ENCODE measurements at places on chromosomes 2 and 18. TPM values are rescaled to one million over a fixed set of nuclear protein-coding genes. Genes with fewer than 3 reads are reported as not detected.

Gene KIF5C
- 2.8 TPM for total RNA-seq

Gene TGFA
- total RNA-seq: 0.18 TPM

Gene ARHGEF4
- total RNA-seq: 4.7 TPM

Gene PRKRA
- 125 TPM for total RNA-seq

DNA sequence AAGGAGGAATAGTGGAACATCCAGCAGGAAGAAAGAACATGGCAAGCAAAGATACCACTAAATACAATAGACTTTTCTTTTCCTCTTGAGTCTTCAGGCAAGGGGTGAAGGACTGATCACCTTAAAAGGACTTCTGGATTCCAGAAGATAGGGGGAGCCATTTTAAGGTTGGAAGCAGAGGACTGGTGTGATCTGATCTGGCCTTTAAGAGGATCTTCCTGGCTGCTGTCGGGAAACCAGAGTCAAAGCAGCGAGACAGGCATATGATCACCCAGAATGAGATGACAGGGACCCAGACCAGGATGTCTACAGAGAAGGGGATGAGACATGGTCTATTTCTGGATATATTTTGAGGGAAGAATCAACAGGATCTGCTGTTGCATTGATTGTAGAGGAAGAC, 558.0 kb downstream of the STK39 start:
- H3K4me1 ChIP-seq: no peaks in the 10 kb centered on the region
- no peaks in the 10 kb centered on the region for H3K36me3 ChIP-seq
- H3K4me3 ChIP-seq: no peak overlapping the region
- peak; percentile 60 for DNase-seq

DNA sequence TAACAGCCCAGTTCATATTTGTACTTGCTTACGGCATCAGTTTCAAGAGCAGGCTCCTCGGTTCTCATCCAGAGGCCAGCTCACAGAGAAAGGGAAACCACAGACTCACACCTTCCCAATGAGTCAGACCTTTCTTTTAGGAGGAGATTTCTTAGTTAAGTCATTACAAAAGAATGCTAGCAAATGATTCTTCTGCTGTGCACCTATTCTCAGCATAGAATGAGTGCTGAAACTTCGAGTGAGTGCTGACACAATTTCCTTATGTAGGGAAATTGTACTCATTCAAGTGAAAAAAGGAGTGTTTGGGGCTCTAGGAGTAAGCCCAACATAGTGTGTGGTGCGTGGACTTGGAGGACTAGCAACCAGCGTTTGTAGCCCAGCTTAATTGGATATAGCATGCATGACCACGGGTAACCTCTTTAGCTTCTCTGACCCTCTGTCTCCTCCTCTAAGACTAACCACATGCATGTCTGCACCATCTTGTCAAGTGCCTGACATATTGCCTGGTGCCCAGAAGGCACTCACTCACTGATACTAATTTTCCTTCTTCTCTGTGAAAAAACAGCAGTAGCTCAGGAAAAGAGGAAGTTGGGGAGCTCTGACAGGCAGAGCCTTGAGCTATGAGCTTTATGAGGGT, 87.0 kb downstream of the ALPK2 start:
- peak; percentile 56 for DNase-seq
- peaks cover 56% of the 10 kb centered on the region for H3K4me1 ChIP-seq
- H3K27ac ChIP-seq: peak overlapping the region; percentile 77

DNA sequence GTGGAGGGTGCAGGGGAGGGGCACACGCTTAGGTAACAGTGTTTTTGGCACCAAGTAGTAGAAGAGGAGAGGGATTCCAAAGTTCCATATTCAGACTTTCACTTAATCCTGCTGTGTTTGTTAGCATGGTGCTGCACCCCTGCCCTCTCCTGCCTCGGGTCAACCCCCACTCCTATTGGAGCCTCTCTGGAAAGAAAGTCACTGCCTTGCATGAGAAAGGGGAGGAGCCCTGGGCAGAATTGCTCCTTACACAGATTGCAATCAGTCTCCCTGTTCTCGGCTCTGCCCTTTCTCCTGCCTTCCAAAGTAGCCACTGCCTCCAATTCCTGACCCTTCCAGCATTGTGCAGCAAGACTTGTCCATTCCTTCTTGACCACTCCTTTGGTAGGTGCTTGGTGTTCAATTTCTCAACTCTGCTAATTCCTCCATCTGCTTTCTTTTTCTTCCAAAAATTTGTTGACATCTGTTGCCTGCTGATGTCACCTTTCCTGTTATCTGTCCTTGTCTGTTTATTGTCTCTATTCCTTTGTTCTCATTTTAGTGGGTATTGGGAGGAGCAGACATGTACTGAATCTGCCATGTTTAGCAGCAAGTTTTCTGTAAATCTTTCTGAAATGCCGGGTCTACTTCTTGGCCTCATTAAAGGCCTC, 225.4 kb downstream of the LOXHD1 start:
- DNase-seq: no peak
- H3K4me1 ChIP-seq: no peaks in the 10 kb centered on the region
- no peaks in the 10 kb centered on the region for H3K36me3 ChIP-seq
- no peaks in the 10 kb centered on the region for H3K27me3 ChIP-seq
- no peak overlapping the region for H3K4me3 ChIP-seq
- no peak overlapping the region for H3K27ac ChIP-seq

DNA sequence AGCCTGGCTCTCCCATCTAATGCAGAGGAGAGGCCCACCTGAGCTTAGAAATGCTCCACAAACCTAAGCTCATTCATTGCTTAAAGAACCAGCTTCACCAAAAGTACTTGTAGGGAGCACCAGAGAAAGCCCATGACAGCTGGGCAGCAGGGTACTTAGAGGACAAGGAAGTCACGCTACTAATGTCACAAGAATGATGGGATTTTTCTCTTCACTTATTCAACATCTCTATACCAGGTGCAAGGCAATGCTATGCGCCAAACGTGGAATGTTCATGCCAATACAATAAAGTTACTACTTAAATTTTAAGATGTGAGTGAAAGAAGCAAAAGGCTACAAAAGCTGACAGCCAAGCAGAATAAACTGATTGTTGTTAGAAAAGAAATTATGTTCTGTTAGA, 36.0 kb downstream of the LONRF2 start:
- no peaks in the 10 kb centered on the region for H3K4me1 ChIP-seq
- no peak overlapping the region for H3K4me3 ChIP-seq
- no peak for DNase-seq
- H3K27ac ChIP-seq: no peak overlapping the region
- H3K27me3 ChIP-seq: no peaks in the 10 kb centered on the region

DNA sequence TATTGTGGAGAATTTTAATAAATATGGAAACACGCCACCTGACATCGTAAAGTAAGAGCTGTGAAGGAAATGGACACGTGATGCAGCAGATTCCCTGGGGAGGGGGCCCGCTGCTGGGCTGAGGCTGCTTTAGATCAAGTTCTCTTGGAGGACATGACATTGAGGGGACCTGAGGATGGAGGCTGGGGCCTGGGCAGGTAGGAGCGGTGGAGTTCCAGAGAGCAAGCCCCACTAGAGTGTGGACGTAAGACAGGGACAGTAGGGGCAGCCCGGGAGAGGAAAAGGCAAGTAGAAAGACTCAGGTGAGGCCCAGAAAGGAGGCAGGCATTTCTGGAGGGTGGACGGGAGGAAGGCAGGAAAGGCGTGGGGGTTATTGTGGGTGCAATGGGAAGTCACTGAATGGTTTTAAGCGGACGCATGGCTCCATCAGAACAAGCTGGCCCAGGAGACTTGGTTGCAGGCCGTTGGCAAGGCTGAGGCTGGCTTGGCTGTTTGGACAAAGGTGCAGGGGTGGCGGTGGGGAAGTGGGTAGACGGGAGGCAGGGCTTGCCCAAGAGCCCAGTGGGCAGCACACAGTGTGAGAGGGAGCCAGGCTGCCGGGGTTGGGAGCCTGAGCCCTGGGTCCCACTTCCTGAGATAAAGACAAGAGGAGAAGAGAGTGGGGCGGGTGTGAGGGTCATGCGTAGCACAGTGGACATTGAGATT, 15.7 kb downstream of the SIGLEC15 start:
- peaks cover 4% of the 10 kb centered on the region for H3K4me1 ChIP-seq
- no peaks in the 10 kb centered on the region for H3K36me3 ChIP-seq
- no peak overlapping the region for H3K27ac ChIP-seq
- no peak for DNase-seq
- peaks cover 34% of the 10 kb centered on the region for H3K27me3 ChIP-seq

DNA sequence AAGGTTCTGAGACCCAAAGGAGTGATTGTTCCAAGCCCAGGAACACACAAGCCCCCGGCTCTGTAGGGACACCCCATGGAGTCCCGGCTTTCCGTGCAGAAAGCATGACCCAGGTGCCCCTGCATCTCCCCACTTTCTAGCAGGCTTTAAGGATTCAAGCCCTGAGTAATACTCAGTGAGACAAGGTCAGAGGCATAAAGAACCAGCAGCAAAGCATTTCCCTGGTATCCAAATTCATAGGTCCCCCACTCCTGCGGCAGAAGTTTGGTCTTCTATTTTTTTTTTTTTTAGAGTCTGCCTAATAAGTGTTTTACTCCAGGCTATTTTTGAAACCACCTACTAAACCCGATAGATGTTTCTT, 16.3 kb downstream of the TSHZ1 start:
- no peak for DNase-seq
- H3K4me3 ChIP-seq: no peak overlapping the region
- peaks cover 54% of the 10 kb centered on the region for H3K4me1 ChIP-seq
- H3K36me3 ChIP-seq: no peaks in the 10 kb centered on the region

- H3K27me3 ChIP-seq: no peaks in the 10 kb centered on the region
- peak; percentile 14 for DNase-seq
- no peaks in the 10 kb centered on the region for H3K36me3 ChIP-seq
- peak overlapping the region; percentile 72 for H3K4me3 ChIP-seq
Observed at GRCh38 chr2:23940718-23941620, 706 bp downstream of the UBXN2A start.

DNA sequence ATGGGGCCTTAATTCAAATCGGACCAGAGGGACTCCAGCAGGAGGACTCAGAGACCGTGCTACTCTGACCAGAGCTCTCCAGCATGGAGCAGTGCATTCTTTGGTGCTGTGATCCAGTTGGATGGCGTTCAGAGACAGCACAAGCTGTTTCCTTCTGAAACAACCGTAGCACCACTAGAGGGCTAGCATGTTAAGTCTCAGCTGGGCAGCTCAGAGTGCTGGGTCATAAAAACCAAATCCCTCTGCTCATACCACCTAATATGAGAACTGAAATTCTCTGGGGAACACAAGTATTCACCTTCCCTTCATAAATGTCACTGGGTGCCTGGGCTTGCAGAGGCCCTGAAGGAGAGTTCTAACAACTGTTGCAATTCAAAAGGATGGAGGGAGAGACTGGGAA, 97.7 kb upstream of the TFCP2L1 start:
- DNase-seq: no peak
- peaks cover 14% of the 10 kb centered on the region for H3K4me1 ChIP-seq
- no peak overlapping the region for H3K27ac ChIP-seq
- peaks cover 74% of the 10 kb centered on the region for H3K36me3 ChIP-seq
- no peaks in the 10 kb centered on the region for H3K27me3 ChIP-seq
- H3K4me3 ChIP-seq: no peak overlapping the region

GRCh38 chr2:24233321-24233720, 58.5 kb downstream of the FAM228A start:
- no peaks in the 10 kb centered on the region for H3K27me3 ChIP-seq
- no peaks in the 10 kb centered on the region for H3K36me3 ChIP-seq
- DNase-seq: no peak
- H3K4me1 ChIP-seq: no peaks in the 10 kb centered on the region
- H3K4me3 ChIP-seq: no peak overlapping the region

- no peak overlapping the region for H3K27ac ChIP-seq
- no peak overlapping the region for H3K4me3 ChIP-seq
- no peaks in the 10 kb centered on the region for H3K4me1 ChIP-seq
- no peak for DNase-seq
Observed at GRCh38 chr2:228848638-228849037, 422.4 kb downstream of the PID1 start.
